Frontal cortex (tissue), 4 donors: ENCODE measurements at places on chromosomes 5 and 9.

DNA sequence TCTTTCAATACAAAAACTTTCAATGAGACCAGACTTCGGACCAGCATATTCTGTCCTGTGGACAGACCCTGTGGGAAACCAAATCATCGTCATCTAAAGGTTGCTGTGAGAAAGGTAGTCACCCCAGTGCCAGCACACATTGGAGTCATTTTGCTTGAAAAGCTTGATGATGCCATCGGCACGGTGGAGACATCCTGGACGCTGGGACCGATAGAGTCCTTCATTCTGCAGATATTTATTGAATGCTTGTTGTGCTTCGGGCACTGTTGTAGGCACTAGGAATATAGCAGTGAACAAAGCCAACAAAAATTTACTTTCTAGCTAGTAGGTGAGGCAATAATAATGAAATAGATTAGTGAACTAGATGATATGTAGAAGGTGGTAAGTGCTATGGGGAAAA, 34.9 kb downstream of the SNX18 start:
- DNase-seq = no peak

- peak; percentile 39 for DNase-seq
Measured at GRCh38 chr5:141560725-141561483, 57.9 kb downstream of the DIAPH1 start.

DNA sequence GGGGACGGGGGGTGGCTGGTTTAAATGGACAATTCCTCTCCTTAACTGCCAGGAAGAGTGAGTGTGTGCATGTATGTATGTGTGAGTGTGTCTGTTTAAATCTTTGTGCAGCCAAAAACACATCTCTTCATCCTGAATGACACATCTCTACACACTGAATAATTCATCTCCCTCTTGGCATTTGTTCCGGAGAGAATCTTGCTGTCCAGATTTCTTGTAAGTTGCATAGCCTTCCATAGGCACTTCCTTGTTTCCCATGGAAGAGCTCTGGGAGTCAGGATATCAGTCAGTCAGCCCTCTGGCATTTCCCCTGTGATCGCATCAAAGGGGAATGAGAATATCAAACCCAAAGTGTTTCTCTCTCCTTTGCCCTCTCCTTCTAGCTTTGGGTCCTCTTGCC, 74.7 kb downstream of the WWC1 start:
- no peak for DNase-seq

DNA sequence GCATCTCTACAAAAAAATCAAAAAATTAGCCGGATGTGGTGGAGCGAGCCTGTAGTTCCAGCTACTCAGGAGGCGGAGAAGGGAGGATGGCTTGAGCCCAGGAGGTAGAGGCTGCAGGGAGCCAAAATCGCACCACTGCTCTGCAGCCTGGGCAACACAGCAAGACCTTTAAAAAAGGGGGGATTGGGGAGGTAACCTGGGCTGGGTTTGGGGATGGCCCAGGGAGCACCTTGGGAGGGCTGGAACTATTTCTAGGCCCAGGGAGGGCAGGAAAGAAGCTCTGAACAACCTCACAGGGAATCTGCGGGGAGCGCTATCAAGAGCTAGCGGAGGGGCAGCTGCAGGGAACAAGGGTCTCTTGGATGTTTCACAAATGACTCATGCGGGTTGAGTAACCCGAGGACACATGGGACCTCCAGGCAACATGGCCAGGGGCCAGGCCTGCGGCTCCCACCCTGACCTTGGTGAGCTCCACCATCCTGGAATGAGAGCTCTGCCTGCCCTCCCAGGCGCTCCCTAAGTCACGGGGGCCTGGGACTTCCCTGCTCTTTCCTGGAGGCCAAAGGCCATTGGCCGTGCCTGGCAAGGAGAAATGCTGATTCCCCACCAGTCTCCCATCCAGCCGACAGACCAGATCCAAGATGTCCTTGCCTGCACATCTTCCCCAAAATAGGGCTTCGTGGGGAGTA, 23.4 kb downstream of the SARDH start:
- no peak for DNase-seq

GRCh38 chr9:114143234-114143633, 12.1 kb upstream of the COL27A1 start:
- DNase-seq = no peak

- no peak for DNase-seq
Measured at GRCh38 chr5:102481054-102481715, 17.6 kb downstream of the SLCO6A1 start.

GRCh38 chr9:92576175-92576574, 40.4 kb upstream of the ECM2 start:
- DNase-seq = no peak

DNA sequence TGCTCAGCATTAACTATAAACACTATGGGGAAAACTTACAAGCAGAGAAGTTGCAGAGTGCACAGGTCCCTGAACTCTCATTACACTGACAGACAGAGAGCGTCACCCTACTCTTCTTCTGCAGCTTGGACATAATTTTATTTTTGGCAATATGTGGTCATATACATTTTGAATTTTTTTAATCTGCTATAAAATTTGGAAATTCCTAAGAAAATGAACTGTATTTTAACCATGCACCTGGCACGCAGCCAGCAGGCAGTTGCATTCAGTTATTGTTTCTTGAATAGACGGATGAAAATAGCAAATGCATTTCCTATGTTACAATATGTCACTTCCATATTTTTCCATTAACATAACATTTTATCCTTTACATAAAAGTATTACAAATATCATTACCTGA, 100.2 kb downstream of the SLC25A46 start:
- DNase-seq = no peak

GRCh38 chr5:79834754-79835714, 145.4 kb downstream of the CMYA5 start:
- DNase-seq = no peak

DNA sequence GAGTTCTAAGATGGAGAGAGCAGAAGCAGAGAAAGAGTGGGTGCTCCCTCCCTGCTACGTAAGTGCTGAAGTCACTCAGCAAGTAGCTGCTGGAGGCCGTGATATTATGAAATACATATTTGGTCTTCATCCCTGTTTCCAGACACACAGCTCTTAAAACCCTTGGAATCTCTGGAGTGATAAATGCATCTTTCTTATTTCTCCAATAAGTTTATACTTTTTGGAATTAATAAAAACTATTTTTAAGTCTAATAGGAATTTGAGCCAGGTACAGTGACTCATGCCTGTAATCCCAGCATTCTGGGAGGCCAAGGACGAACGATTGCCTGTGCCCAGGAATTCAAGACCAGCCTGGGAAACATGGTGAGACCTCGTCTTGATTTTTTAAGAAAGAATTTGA, 60.6 kb downstream of the AUH start:
- DNase-seq = no peak

DNA sequence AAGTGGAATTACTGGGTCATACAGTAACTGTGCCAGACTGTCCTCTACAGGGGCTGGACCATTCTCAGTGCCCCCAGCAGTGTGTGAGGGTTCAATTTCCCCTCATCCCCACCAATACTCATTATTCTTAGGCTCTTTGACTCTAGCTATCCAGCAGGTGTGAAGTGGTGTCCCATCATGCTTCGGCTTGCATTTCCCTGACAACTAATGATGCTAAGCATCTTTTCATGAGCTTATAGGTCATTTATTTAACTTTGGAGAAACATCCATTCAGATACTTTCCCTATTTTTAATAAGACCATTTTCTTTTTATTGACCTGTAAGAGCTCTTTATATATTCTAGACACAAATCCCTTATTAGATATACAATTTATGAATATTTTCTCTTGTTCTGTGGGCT, 63.6 kb downstream of the ADAMTS2 start:
- DNase-seq = no peak

DNA sequence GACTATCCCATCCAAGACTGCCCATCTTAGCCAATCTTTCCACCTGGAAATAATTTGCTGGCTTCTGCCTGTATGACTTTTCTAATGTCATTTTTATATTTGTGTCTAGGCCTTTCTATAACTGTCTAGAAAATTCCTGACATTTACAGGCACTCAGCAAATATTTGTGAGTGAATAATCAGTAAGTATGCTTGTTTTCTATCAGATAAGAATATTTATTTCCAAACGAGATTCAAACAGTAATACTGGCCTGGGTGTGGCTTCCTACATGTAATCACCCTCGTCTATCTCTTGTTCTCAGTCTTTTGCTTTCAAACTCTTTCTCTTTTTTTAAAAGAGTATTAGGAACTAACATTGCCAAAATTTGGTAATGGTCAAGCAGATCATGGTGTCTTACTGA, 466.2 kb downstream of the RAB3C start:
- no peak for DNase-seq

DNA sequence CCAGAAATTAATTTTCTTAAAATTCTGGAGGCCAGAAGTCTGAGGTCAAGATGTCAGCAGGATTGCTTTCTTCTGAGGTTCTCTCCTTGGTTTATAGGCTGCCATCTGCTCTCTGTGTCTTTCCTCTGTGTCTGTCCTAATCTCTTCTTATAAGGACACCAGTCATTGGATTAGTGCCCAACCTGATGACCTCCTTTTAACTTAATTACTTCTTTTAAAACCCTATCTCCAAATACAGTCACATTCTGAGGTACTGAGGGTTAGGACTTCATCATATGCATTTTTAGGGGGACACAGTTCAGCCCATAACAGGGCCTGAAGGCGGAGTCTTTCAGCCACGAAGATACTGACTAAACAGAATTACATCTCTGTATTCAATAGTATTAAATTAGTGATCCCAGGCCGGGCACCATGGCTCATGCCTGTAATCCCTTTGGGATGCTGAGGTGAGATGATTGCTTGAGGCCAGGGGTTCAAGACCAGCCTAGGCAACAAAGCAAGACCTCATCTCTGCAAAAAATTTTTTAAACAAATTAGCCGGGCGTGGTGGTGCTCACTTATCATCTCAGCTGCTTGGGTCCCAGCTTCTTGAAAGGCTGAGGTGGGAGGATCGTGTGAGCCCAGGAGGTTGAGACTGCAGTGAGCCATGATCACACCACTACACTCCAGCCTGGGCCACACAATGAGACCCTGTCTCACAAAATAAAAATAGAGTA, 5.9 kb upstream of the RPS6 start:
- DNase-seq = no peak

- DNase-seq = no peak
Measured at GRCh38 chr9:97723819-97724218, 26.7 kb upstream of the XPA start.

DNA sequence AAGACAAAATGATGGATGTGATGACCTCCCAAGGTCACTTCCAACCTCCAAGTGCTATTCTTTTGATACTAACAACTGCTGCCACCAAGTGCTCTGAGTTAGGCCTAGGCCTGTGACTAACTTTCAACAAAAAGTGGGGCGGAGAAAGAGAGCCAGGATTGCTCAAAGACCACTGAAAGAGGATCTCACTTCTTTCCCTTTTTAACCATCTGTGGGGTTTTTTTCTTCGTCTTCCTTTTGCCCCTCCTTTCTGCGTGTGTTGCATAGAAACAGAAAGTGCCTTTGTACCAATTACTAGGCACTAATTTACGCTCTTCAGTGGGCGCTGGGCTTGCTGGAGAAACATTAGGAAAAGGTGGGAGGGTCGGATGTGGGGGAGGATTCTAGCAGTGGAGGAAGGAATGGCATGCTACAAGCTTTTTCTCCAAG, 8.0 kb downstream of the KLF9 start:
- DNase-seq = no peak

GRCh38 chr9:18791074-18791473, 241.9 kb downstream of the SAXO1 start:
- no peak for DNase-seq

- no peak for DNase-seq
Measured at GRCh38 chr5:79173626-79174025, 62.0 kb downstream of the BHMT start.

DNA sequence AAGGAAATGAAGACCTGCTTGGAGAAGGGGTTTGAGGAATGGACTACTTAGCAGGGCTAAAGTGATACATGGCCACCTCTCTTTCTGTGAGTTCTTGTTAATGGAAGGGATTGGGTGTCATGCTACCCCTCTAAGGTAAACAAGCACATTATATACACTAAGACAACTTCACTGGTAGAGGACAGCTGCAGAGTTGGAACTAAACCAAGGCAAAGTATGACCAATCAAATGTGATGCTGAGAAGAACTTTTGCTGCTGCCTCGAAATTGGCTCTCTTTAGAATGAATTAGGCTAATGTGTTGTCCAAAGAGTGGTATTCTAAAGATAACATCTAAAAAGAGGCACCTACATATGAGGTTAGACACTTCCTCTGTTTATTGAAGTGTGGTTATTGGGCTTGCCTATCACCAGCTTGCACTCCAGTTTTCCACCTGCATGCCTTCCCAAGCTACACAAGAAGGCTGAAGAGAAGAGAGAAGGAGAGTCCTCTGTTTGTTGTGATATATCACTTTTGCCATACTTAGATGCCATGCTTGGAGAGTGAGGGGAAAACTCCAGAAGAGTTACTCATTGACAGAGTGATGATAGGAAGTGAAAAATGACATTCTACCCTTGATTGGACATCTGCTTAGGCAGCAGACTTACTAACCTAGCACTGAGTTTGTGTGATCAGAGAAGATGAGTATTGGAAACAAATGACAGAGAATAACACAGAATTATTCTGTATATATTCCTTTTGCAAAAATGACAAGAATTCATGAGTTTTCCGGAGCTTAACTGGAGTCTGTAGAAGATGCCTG, 536.1 kb downstream of the ZNF608 start:
- DNase-seq = no peak

DNA sequence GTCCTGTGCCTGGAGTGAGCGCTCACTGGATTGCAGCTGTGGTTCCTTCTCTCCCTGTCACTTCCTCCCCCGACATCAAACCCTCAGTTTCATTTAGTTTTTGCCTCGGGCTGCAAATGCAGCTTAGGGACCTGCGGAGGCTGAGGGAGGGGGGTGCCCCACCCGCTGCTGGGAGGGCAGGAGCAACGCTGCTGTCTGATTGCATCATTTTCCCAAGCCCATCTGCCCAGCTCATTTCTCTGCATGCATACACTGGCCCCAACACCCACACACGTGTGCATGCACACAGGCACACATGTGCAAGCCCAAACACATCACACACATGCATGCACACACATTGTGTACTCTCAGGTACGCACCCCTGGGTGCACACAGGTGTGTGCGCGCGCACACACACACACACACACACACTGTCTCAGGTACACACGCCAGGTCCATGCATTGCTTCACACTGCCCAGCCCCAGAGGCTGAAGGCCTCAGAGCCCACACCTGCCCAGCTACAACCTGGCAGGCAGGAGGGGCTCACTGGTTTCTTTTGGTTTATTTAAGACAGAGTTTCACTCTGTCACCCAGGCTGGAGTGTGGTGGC, 3.4 kb downstream of the ASS1 start:
- no peak for DNase-seq
